Naive thymus-derived CD4-positive, alpha-beta T cell (primary cell): ENCODE measurements at places on chromosomes 16 and 17. TPM values are rescaled to one million over a fixed set of nuclear protein-coding genes. Genes with fewer than 3 reads are reported as not detected.
A peak's percentile ranks its signal among the peaks of the same experiment; 100 is the strongest.

NPIPA5 gene
- total RNA-seq, result 43.3 TPM

NOTUM gene
- total RNA-seq, result not detected

UBE2Z gene
- 91.8 TPM for total RNA-seq

ALDH3A1 gene
- 0.61 TPM for total RNA-seq

ERBB2 gene
- 10.5 TPM for total RNA-seq

- no peak for DNase-seq
These were observed 2.0 kb upstream of the KRT13 start for GRCh38 chr17:41507315-41507880.

DNA sequence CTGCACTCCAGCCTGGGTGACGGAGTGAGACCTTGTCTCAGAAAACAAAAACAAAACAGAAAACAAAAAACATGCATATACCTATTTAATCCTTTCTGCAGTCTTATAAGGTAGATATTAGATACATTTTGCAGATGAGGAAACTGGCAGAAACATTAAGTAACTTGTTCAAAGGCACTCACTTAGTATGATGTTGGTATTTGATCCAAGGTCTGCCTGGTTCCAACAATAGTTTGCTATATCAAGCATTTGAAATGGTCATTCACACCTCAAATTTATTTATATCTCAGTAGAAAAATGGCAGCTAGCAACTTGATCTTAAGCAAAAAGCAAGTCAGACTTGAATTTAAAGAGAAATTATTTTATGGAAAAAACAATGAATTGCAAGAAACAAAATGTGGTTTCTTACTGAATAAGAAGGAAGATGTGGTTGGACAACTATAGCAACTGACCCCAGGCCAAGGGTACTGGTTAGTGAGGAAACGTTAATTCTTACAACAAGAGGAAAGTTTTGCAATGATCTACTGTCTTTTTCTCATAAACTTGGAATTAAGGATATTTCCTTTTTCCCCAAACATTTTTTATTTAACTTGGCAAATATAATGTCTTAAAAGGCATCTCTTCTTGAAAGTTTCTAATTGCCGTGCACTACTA lies 19.7 kb downstream of the DHRS7B start:
- no peak for DNase-seq

DNA sequence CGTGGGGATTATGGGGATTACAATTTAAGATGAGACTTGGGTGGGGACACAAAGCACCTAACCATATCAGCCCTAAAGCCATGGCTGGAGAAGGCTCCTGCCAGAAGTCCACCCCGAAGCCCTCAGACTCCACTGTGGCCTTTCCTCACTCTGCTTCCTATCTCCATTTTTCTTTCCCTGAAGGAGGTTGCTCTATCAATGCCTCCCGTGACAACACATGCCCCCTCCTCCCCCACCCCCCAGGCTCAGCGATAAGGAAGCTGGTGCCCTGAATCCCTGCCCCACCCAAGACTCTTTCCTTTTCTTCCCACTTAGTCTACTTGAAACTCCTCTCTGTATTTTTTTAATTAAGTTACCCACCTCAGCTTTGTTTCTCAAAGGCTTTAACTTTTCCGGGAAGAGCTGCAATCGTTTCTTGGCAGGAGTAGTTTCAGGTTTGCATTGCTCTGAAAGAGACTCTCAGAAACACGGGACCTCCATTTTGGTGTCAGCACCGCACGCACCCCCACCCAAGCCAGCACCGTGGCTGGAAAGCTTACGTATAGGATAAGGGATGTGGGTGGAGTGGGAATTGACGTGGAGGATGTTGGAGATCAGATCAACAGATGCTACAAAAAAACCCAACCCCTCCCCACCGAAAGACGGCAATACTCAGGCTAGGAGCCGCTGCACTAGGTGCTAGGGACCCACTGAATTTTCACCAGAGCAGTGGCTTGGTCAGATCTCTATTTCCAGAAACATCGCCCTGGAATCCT lies 15.2 kb upstream of the CA4 start:
- peak; percentile 48 for DNase-seq

GRCh38 chr17:17153071-17153470 lies 53.1 kb downstream of the PLD6 start:
- no peak for DNase-seq

DNA sequence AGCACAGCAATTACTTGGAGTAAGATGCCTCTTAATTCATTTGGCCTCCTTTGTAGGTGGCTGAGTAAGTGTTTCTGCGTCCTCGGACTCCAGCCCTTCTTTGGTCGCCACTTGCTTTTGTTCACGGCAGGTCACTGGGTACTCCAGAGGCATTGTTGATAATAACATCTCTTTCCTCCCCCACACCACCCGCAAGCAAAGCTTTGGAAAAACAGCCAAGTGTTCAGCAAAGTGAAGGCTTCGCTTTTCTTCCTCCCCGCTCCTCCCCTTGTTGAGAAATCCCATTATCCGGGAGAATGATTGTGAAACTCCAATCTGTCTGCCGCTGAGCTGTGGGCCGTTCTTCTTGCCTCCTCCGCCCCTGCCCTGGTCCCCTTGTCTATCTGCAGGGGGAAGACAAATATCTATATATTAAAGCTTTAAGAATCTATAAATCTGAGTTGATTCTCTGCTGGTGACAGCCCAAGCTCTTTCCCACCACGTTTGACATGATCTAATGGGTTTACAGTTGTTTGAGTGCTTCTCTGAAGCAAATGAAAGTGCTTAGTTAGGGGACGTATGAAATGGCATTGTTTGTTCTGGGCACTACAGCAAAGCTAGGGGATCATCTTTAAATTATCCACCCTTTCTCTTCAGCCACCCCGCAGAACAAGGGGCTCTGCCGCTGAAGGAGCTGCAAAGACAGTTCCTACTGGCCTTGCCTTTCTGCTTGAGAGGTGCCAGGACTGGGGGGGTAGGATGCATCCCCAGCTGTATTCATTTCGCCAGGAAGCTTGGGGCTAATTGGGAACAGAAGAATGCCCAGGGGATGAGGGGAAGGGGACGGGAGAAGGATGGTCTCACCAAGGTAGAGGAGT lies 167.1 kb downstream of the CCDC182 start:
- DNase-seq, result no peak

- no peak for DNase-seq
These were observed 119.7 kb downstream of the RPTOR start for GRCh38 chr17:80664217-80664790.

DNA sequence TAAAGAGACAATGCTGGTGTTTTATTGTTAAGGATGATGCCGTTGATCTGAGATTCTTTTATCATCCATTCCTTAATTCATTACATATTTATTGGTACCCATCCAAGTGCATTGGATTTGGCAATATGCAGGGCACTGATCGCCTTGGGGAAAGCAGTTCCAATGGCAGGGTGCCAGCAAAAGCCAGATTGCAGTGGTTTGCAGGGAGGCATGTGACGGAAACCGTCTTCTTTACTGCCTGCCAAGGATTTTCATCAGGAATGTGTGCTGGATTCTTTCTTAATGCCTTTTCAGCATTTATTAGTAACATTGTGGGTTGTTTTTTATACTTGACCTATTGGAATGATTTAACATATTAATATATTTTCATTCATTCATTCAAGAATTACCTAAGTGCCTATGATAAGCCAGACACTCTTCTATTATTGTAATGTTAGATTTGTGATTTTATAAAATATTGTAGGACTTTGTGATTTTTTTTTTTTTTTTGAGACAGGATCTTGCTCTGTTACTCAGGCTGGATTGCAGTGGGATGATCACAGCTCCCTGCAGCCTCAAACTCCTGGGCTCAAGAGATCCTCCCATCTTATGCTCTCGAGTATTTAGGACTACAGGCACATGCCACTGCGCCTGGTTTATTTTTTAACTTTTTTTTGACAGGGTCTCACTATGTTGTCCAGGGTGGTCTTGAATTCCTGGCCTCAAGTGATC lies 93.4 kb upstream of the TNRC6A start:
- no peak for DNase-seq

DNA sequence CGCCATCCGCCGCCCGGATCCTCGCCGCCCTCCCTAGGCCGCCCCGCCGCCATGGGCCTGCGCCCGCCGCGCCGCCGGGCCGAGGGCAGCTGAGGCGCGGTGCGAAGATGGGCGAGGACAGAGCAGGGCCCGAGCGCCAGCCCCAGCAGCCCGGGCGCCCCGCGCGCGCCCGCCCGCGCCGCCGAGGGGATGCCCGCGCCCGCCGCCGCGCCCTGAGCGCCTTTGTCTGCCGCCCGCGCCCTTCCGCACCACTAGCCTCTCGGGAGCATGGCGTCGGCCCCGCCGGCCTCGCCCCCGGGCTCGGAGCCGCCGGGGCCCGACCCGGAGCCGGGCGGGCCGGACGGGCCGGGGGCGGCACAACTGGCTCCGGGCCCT lies 278 bp downstream of the RAB11FIP3 start:
- DNase-seq, result no peak

GRCh38 chr17:17628388-17629008 lies 37.0 kb upstream of the PEMT start:
- DNase-seq, result peak; percentile 46

DNA sequence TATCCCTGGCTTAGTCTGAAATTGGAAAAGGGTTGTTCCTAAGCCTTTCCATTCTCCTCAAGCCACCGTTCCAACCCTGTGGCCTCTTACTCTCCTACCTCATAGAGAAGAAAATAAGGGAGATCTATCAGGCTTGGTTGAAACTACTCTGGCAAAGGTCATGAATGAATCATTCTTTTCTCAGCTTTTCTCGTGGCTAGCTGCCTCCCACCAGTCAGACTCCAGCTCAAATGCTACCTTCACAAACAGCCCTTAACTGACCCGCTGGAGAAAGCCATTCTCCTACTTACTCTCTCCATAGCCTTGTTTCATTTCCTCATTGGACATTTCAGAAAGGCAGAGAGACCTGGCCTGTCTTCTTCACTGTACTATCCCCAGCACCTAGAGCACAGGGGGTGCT lies 8.9 kb downstream of the MYH10 start:
- no peak for DNase-seq

- DNase-seq, result no peak
These were observed 15.2 kb downstream of the TEX2 start for GRCh38 chr17:64247836-64248235.

DNA sequence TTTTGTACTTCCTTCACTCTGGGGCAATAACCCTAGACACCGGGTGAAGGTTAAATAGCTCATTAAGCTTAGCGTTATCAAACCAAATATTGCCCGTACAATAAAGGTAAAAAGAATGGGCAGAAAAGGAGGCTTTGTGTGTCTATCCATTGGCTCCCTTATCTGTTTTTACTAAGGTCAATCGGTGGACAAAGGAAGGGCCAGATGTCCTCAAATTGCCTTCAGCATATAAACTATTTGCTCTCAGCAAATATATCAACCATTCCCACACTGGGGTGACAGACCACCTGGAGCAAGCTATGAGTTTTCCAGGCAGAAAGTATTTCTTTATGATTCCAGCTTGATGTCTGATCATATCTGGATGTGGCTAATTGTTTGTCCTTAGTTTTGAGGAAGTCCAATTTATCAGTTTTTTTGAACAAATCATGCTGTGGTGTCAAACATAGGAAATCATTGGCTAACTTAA lies 25.3 kb upstream of the WIPI1 start:
- DNase-seq, result no peak
